NCI-H1417 (cell line): ENCODE measurements at places on chromosomes 12 and 14.
A peak's percentile ranks its signal among the peaks of the same experiment; 100 is the strongest.

DNA sequence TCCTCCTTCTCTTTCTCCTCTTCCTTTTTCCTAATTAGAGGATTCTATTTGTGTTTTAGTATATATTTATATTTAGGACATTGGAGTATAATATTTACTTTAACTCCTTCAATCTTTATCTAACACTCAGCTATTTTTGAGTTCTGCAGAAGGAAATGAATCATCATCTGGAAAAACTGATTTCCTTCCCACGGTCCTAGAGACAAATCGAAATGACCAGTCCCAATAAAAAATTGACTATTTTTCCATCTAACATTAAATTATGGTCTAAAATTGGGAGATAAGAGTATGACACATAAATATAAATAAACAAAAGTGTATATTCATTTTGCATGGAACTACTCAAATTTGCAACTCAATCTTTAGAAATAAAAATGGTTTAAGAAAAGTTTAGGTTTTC, 167.4 kb downstream of the TMTC3 start:
- DNase-seq: no peak

GRCh38 chr14:58299401-58300330, 1.3 kb downstream of the ARID4A start:
- peak; percentile 65 for DNase-seq

DNA sequence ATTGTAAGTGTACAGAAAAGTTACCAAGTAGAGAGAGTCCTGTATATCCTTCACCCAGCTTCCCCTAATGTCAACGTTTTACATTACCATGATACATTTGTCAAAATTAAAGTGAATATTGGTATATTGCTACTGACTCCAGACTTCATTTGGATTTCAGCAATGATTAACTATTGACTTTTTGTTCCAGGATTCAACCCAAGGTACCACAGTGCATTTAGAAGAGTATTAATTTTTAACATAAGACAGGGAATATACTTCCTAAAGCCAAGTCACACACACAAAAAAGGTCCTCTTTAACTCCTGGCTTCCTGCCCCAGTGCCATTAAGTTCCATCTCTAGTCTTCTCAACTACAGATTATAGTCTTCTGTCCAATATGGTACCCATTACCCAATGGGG, 75.5 kb upstream of the RBM19 start:
- DNase-seq: no peak

DNA sequence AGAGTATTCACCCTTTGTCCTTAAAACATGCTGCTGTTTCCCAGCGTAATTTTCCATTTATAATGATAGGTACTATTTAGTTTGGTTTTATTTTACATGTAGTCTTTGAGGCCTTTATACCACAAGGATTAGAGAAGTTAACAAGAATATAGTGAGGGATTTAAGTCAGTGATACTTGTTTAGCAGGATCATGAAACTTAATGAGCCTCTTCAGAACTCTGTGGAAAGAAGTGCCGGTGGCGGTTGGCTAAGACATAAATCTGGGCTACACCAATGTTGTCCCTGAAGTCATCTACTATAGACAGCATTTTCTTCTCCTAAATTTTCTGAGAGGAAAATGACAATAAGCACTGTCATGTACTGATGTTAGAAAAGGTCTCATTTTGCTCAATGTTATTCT, 1226.0 kb upstream of the SEL1L start:
- no peak for DNase-seq

- DNase-seq: no peak
Measured at GRCh38 chr12:84969226-84969625, 56.6 kb upstream of the SLC6A15 start.

DNA sequence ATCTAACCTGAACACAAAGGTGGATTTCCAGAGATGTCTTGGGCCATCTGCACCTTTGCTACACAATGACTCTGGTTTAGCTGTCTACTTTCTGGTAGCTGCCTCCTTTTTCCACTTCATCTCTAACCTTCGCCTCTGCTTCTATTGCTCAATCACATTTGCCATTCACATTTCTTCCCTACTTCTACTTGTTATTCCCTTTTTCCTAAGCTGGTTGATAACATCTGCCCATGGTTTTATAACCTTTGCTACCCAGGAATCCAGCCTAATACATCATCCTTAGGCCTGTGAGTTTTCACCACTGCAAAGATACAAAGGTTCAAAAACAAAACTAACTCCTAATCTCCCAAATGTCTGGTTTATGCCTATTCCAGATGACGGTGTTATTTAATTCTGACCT, 13.2 kb downstream of the SPPL3 start:
- DNase-seq: no peak
